ENCODE measurements at places on chromosomes 3 and 15.

DNA sequence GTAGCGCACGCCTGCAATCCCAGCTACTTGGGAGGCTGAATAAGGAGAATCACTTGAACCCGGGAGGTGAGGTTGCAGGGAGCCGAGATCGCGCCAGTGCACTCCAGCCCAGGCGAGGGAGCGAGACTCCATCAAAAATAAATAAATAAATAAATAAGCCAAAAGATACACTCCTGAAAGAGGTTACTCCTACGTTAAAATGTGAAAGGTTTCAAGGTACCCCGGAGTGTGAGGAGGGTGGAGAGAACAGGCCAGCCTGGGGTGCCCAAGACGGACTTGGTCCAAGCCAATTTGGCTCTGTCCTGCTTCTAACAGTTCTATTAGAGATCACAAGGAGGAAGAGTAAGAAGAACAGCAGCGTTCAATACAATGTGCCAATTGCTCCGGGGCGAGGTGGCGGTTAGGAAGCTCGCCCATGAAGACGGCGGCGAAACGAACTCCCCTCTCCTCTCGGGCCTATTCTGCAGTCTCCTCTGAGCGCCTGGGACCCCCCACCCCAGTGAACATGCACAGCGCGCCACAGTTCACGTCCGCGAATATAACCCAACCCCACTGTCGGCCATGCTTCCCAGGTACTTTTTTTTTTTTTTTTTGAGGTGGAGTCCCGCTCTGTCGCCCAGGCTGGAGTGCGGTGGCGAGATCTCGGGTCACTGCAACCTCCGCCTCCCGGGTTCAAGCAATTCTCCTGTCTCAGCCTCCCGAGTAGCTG lies 942 bp downstream of the ELP6 start:
- DNase-seq: peak; percentile 9

- no peak for DNase-seq
Observed at GRCh38 chr3:30673425-30674341, 67.3 kb downstream of the TGFBR2 start.

DNA sequence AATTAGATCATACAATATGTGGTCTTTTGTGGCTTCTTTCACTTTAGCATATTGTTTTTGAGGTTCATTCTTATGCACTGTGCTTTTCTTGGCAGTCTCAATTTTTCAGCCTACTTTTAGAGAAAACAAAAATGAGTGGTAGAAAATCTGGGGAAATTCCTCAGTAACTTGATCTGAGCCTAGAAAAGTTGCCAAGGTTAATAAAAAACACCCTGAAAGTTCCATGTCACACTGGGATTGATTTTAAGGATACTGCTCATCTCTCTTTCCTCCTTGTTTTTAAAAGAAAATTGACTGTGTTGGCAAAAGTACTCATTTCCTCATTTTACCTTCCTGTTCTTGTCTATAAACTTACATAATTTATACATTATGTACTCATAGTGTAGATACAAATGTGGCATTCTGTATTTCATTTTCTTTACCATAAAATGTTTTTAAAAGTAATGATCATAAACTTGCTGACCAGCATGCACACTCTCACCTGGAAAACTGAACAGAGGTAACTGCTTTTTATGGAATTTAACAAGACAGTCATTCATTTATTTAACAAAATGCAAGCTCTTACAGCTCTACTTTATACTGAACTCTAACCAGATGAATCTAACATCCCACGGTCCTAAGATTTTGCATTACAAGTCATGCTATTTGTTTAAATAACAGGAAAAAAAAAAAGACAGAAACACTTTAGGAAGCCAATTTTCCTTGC lies 28.6 kb upstream of the SH3BP5 start:
- no peak for DNase-seq

DNA sequence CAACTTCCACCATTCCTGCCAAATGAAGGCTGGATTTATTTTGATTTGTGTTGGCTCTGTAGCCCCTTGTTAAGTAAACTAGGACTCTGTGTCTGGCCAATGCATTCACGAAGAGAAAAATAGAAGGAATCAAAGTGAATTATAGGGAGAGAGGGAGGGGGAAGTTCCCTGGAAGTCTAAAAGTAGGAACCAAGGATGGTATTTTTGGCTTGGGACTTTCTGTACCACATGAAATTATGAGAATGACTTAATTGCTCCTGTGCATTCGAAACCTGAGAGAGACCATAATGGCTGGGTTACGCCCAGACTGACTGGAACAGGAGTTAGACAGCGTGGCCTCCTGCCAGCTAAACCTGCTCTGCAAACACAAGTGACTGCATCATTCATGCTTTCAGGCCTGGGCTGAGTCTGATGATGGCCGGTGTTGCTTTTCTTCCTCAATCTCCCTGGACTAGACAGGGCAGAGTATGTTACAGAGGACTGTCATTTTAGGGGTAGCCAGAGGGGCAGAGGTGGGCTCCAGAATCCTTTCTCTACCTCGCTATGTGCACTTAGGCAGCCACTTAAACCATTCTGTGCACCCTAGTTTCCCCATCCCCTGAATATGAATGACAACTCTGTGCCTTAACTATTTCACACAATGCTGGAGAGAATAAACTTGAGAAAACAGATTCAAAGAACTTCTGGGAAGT lies 58.9 kb downstream of the MYO1E start:
- no peak for DNase-seq

DNA sequence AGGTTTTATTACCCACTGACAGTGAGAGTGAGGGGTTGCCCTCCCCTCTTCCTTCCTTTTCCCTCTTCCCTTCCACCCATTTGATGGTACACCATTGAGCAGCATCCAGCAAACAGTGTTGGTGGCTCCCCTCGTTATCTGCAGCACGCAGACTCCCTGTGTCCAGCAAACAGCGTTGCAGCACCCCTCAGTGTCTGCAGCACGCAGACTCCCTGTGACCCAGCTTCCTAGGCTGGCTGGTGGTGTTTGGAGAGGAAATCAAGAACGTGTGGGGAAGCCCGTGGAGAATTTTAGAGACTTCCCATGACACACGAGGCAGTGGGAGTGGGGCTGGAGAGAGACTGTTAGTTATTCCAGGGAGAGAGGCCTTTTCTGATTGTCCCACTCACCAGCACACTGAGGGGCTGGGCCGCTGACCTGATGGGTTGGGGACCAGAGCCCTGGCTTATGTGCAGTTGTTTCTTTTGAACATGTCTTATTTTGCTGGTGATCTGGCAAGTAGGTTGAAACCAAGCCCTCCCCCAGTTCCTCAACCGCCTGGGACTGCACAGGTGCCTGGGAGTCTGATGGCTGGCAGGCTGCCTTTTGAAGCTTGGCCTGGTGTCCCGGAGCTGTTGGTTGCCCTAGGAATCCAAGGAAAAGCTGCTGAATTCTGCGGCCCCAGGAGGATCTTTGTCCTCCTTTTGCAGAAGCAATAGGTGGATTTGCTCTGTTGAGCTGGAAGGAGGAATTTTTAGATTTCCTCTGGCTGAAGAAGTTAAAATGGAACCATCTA lies 19.0 kb downstream of the APBA2 start:
- no peak for DNase-seq

GRCh38 chr3:58095603-58096138 lies 87.4 kb downstream of the FLNB start:
- DNase-seq: no peak

- no peak for DNase-seq
Observed at GRCh38 chr3:31132132-31132769, 237.8 kb upstream of the GADL1 start.

DNA sequence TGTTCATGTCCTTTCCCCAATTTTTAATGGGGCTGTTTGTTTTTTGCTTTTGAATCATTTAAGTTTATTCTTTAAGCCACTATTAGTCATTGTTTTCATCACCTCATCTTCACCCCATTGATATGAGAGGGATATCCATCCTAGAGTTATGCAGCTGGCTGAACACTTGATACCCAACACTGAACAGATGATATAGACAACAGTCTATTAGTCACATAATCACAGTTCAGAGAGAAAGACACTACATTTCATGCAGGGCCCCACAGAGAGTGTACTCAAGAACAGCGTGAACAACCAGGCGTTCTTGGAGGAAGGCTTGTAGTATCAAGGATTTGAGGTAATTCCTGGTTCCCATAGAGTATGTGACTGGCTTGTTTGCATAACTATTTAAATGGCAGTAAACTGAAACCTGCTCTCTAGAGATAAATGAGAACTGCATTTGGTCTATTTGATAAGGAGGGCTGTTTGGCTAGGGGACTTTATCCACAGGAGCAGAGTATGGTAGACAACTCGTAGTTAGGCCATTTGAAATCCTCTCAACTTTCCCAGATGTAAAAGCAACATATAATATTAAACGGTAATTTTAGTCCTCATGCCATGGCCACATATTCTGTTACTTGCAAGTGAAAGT lies 618.7 kb downstream of the SI start:
- no peak for DNase-seq

DNA sequence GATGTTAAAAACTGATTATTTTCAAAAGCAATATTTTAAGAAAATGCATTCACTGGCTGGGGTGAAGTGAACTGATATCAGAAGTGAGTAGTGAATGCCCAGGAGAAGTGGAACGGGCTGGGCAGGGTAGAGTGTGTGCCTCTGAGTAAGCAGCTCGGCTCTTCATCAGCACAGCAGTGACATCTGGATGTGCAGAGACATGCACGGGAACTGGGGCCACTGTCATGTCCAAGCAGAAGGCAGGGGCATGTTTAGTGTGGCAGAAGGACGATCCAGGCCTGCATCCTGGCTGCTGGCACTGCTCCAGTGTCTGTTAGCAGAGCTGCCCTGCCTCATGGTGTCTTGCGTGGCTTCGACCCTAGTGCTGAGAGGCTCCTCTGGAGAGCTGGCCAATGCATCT lies 305.6 kb upstream of the LRRFIP2 start:
- DNase-seq: no peak

GRCh38 chr3:184004476-184004875 lies 13.2 kb downstream of the ABCC5 start:
- no peak for DNase-seq

DNA sequence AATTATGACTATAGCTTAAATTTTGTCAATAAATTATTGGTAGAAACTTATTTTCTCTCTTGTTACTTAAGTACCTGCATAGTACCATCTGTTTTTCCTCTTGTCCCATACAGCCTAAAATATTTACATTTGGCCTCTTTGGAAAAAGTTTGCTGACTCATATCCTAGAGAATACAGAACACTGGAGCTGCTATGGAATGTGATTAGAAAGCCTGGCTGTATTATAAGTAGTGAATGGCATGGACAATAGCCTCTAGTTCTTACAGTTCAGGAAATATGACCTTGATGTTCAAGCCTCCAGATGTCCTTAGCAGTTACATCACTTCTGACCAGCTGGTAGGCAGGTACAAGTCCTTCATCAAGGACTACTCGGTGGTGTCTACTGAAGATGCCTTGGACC lies 28.3 kb downstream of the ST8SIA2 start:
- no peak for DNase-seq

DNA sequence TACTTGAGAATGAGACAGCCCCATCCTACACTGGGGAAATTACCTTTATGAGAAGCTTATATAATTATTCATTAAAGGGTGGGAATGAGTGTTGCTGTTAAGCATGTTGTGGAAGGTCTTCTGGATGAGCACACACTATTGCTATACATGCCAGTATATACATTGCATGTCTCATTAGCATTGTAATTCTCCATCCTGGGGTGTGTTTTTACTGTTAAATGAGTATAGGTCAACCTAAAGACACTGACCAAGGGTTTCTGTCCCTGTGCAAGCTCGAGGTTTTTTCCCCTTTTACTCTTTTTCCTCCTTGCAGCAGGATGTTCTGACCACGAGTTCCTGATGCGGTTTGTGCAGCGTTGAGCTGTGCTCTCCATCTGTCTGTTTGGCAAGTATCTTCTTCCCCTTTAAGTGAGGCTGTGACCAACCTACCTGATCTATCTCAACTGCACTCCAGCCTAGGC lies 7.2 kb upstream of the IVD start:
- no peak for DNase-seq

DNA sequence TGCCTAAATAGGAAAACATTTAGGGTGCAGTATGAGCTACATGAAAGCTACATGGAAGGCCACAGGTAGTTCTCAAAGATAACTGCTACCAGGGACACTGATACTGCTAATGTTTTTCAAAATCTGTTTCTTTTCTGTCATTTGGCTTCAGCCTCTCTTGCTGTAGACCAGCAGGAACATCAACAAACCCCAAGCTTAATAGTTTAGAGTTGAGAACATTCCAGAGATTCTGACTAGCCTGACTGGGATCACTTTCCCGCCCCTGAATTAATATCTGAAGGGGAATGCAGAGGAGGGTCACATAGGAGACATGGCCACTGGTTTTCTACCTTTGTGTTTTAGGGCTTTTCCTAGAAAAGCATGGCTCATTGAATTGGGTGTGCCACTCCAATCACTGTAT lies 16.9 kb upstream of the C3orf38 start:
- no peak for DNase-seq

DNA sequence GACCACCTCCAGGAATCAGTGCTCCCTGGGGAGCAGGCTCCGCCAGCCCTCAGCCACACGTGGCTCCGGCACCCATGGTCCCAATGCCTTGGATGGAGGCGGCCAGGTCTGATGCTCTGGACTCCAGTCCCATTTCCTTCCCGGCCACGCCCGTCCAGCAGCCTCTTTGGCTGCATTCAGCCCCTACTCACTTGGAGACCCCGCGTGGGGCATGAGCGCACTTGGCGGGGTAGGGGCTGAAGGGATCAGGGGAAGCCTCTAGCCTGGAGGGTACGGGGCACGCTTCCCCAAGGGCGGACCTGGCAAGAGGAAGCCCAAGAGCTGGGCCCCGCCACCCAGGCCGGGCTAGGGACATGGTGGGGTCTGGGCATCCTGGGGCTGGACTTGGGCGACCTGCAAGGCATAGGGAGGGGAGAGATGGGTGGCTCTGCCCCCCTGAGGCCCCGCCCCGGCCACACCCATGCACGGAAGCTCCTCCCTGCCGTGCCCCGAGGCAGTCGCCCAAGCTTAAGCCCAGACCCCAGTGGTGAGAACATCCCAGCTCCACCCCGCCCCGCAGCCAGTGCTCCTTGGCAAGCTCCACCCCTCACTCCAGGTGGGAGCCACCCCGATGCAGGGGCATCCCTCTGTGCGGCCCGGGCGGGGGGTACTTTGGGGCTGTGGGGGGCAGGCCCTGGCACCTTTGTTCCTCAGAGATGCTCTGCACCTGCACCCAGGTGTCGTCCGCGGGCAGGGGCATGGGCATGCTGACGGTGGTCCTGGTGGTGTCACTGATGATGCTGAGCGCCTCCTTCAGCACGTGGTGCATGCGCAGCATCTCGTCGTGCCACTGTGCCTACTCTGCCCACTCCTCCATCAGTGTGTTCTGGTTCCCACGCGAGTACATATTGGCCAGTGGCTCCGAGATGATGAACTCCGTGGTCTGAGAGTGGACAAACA lies 163.5 kb downstream of the GOLGA6L4 start:
- peak; percentile 2 for DNase-seq

- DNase-seq: no peak
Observed at GRCh38 chr3:12750223-12750622, 8.8 kb downstream of the TMEM40 start.

- DNase-seq: no peak
Observed at GRCh38 chr15:40242601-40243000, 3.7 kb downstream of the PAK6 start.

DNA sequence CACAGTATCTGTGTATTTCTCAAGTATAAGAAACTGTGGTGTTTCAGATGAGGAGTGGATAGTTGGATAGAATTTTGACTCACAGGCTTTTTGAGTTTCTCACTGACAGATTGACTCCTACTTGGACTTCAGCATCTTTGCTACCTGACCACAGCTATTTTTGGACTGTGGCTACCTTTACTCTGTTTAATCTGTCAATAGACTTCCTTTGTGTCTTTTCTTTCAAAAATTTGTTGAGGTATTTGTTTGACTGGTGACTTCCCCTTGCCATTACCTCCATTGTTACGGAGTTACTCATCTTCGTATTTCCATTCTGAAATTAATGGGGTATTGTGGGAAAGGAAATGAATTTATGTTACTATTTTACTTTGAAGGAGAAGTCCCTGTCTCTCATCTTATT lies 123.8 kb downstream of the AGBL1 start:
- no peak for DNase-seq

GRCh38 chr15:65450556-65450955 lies 27.8 kb upstream of the IGDCC4 start:
- no peak for DNase-seq
